Body of pancreas (tissue), 4 donors: ENCODE measurements at places on chromosomes 2 and 18.

- DNase-seq: no peak
Measured at GRCh38 chr2:107648781-107649404, 177.8 kb upstream of the RGPD4 start.

DNA sequence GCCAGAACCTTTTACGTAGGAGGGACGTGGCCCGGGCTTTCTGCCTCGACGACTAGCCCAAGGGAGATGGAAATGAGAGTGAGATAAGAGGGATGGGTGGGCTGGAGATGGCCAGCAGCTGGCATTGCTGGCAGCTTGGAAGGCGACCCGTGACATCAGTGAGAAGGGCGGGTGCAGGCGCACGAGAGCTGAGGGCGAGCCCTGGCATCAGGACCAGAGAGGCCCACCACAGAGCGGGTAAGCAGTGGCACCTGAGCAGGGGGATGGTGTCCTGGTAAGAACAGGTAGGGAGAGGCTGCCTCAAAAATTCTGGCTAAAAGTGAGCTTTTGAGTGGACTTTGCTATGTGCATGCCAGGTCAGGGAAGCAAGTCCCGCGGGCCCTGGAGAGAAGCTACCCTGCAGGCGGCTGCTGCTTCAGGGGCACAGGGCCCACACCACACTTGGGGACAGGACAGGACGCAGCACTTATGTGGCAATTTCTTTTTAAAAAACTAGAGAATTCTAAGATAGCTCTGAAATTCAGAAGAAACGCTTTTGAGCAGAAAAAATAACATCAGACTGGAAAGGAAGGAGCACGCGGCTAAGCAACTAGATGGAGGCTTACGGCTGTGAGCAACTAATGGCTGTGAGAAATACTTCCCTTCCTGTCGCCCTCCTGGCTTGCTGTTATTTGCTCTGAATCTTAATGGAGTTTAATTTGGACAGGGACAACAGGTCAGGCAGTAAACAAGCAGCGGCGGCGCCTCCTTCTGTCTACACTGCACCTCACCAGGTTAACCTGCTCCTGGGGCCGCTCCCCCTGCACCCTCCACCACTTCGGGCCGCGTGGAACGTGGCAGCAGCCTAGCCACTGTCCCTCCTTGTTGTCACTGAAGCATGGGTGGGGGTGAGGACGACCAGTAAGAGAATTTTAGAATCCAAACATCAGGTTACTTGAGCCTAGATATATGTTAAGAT, 20.5 kb downstream of the THAP4 start:
- peak; percentile 24 for DNase-seq

DNA sequence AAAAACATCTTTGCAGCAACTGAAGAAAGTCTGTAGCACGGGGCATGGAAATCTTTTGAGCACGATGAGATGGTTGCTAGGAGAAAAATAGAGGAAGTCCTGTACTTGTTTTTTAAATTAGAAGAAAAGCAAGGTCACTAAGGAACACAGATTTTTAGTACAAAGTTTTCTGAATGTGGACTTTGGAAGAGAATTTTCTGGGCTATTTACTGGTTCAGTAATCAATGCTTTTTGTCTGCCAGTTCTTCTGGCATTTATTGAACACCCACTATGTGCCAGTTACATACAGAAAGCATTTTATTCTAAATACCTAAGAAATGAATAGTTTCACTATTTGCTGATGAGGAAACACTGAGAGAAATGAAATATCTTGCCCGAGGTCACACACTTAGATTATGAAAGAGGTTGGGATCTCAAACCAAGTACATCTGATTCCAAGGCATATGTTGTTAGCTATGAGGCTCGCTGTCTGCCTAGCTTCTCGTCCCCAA, 15.6 kb upstream of the MAP3K20 start:
- DNase-seq: peak; percentile 13

DNA sequence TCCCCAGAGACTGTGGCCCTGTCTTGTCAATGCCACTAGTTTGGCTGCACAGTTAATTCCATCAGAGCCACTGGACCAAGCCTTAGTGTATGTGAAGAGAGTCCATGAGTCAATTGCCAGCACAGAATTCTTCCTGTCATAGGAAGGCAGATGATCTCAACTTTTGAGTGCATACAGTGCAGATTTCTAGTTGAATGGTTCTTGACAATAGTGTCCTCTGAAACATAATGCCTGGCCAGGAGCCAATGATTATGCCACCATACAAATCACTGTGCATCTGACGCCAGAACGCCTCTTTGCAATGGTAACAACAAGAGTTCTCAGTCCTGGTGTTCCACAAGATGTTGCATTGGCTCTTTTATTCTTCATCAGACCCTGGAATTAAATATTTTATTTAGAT, 7.1 kb downstream of the NEUROD1 start:
- no peak for DNase-seq

GRCh38 chr2:222972420-222972819, 79.6 kb upstream of the KCNE4 start:
- DNase-seq: no peak

DNA sequence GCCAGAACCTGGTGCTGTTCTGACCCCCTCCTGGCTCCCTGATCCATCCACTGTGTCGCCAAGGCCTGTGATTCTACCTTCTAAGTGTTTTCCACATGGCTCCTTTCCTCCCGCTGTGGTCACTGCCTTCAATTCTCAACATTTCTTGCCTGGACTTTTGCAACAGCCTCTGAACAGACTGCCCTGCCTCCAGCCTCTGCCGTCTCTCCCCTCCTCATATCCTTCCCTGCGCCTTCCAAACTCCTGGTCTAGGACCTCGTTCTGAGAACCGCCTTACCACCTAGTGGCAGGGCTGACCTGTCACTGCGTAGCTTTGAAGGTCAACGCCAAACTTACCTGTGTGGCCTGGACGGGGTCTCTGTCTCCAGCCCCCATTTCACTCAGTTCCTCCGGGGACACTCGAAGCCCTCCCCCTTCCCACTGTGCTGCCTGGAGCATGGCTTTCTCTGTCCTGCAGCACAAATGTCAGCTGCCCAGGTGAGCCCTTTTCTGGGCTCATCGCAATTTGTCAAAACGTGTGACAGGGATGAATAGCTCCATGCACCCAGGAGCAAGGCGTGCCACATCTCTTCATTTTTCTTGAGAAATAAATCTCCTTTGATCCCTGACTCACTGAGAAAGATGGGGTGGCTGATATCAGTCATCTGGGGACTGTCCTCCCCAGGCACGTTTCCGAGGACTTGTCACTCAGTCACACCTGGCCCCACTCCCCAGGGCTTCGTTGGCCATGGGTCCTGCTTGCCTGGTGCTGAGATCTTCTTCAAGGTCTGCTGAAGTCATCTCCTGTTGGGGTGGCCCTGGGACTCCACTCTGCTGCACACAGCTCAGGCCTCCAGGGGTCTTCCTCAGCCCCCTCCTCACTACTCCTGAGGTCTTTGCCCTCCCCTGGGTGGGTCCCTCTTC, 46.7 kb downstream of the LDLRAD4 start:
- DNase-seq: no peak

DNA sequence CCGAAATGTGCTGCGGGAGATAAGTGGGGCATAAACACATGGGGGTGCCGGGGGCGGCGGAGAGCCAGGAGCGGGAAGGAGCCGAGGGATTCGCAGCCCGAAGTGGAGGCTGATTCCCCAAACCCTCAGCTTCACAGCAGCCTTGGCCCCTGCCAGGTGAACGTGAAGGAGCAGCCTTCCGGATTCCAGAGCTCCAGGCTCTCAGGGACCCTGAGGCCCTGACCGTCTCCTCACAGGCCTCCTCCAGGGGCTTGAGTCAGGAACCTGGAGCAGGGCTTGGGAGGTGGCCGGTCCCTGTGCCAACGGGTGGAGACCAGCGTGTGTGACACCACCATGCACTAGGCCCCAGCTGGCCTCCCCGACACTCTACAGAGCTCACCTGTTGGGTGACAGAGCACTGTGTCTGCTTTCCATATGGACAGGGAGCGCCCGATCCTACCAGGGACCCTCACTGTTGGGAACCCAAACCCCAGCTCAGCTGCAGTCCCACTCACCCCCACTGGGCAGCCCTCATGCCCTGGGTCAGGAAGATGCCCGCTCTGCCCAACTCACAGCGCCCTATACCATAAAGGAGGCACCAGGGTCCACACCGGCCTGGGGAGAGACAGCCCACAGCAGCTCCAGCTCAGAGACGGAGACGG, 117.6 kb upstream of the OTOS start:
- DNase-seq: no peak

DNA sequence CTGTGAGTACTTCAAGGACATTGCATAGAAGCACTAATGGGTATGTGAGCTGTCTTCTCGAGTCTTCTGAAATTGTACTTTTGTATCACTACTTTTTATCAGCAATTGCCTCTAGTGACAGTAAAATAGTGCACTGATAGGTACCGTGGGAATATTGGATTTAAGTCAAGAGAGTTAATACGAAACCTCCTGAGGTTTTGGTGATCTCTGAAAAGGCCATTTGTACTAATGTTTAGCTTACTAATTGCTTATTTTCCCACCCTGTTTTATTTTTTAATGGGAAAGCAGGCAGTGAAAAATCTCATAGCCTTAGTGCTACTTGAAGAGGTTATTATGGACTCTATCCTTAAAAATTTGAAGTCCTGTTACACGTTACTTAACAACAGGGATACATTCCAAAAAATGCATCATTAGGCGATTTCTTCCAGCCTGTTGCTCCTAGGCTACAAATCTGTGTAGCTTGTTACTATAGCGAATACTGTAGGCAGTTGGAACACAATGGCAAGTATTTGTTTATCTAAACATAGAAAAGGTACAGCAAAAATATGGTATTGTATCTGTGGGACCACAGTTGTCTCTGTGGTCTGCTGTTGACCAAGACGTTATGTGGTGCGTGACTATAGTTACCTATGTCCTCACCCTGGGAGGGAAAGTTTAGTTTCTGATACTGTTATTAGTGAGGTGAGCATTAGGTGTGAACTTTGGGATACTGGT, 65.9 kb downstream of the CAB39 start:
- no peak for DNase-seq

- DNase-seq: no peak
Measured at GRCh38 chr2:46198164-46198883, 98.9 kb upstream of the EPAS1 start.

GRCh38 chr2:76870581-76870980, 651.6 kb downstream of the LRRTM4 start:
- DNase-seq: no peak

- no peak for DNase-seq
Measured at GRCh38 chr2:104384961-104385360, 469.0 kb upstream of the POU3F3 start.

DNA sequence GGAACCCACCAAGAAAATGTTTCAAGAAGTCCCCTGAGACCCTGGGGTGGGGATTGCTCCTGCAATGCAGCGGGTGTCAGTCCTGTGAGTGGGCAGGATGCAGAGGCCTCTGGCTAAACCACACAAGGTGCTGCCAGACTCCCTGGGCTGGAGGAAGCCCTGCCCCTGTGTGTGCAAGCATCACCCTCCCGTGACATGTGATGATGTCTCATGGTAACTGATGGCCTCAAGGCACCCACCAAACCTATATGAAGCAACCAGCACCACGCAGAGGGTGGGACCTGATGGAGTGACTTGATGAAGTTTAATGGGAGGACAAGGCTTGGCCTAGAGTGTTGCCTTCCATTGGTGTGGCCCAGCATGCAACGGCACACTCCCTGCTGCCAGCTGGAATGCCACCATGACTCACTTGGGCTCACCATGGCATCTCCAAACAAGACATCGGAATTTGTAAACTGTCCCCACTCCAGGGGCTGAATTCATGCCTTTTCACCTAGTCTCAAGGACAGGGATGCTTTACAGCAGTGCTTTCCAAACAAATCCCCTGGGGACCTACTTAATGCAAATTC, 8.7 kb upstream of the SLC14A1 start:
- no peak for DNase-seq

DNA sequence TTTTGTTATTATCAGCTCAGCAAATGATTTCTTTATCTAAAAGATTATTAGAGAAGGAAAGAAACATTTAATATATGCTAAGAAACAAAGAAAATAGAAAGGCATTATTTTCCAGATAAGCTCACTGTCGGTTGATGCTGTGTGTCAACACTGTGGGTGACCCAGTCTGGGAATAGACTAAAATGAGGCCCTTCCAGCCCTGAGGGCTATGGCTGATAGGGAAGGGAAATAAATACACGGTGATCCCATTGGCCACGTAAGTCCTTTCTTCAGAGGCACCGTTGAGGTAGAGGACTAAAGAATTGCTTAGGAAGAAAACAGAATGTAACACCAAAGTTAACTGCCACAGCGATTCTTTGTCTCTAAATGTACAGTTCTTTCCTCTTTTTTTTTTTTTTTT, 1.8 kb downstream of the ABCB11 start:
- no peak for DNase-seq

DNA sequence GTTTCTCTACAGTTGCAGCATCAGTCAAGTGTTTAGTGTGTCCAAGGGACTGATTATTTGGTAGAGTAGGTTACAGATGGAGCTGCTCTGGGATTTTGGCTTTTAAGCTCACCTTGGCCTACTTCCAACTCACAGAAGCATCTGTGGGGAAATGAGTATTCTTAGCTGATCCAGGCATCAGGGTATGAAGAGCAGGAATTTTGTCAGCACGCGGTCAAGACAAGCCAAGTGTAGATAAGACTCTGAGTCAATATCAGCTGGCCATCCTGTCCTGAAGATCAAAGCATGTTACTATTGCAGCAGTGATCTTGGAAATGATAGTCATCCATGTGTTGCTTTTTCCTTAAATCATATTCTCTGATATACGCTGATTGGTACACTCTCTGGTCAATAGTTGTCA, 24.4 kb downstream of the SERPINB4 start:
- no peak for DNase-seq

GRCh38 chr18:76264198-76264875, 230.7 kb downstream of the ZNF516 start:
- no peak for DNase-seq

- no peak for DNase-seq
Measured at GRCh38 chr2:81706856-81707255, 1402.3 kb upstream of the LRRTM1 start.

DNA sequence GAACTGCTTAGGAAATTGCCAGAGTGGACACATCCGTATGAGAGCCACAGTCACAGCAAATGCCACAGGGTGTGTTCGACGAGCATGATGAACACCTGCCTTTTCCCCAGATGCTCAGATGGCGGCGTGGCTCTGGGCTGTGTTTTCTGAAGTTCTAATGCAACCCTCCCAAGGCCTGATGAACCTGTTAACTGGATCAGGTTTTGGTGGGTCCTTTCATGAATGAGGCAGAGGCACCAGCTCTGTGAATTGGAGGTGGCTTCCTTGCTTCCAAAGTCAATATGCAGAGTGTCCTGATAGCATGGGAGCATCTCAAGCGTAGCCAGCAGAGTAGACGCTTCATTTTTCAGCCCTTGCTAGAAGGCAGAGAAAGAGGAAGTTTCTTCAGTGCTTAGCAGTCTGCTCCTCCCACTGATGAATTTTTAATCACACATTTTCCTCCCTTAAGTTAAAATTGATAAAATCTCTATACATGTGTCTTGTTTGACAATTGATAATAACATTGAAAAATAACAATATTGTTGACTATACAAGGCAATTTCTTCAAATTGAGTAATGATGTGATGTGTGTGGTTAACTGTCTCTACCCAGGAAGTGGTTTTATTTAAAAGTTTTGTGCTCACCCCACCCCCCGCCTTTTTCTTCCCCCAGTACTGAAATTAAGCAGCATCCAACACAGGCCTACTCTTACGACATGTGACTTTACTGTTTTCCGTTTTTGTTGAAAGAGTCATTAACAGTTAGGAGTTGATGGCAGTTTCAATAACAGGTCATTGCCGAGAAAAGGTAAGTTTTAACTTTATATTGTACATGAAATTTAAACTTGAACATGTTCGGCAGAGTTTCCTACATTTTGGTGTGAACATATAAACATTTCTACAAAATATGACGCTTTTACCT, at the start of gene ARHGAP15:
ARHGAP15 (plus strand) TSS at position 739 of the 900 bp plus-strand sequence.
- DNase-seq: peak; percentile 30

- DNase-seq: no peak
Measured at GRCh38 chr18:69845593-69846506, 101.8 kb downstream of the CD226 start.
